ENCODE measurements at places on chromosomes 5 and 9.

DNA sequence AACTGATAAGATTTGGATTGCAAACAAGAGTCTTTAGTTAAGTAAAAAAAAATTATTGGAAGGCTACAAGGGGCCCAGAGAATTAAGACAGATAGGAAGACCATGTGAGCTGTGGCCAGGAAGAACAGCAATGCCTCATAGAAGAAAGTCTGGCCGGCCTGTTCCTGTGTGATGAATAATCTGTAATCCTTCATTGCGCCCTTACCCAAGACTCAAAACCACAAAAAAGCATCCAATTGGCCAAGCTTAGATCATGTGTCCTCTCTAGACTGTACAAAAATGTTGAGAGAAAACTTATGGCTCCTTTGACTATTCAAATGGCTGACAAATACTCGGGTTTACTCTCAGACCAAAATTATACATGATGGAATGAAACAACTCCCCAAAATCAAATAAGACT is 1383.5 kb downstream of the PTPRD start:
- no peak for DNase-seq

DNA sequence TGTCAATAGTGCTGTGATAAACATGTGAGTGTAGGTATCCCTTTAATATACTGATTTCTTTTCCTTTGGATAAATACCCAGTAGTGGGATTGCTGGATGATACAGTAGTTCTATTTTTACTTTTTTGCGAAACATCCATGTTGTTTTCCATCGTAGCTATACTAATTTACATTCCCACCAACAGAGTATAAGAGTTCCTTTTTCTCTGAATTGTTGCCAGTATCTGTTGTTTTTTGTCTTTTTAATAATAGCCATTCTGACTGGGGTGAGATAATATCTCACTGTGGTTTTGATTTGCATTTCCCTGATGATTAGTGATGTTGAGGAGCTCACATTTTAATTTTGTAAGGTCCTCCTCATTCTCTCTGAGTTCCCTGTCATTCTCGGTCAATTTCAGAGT is 71.1 kb upstream of the NFIL3 start:
- DNase-seq: no peak

DNA sequence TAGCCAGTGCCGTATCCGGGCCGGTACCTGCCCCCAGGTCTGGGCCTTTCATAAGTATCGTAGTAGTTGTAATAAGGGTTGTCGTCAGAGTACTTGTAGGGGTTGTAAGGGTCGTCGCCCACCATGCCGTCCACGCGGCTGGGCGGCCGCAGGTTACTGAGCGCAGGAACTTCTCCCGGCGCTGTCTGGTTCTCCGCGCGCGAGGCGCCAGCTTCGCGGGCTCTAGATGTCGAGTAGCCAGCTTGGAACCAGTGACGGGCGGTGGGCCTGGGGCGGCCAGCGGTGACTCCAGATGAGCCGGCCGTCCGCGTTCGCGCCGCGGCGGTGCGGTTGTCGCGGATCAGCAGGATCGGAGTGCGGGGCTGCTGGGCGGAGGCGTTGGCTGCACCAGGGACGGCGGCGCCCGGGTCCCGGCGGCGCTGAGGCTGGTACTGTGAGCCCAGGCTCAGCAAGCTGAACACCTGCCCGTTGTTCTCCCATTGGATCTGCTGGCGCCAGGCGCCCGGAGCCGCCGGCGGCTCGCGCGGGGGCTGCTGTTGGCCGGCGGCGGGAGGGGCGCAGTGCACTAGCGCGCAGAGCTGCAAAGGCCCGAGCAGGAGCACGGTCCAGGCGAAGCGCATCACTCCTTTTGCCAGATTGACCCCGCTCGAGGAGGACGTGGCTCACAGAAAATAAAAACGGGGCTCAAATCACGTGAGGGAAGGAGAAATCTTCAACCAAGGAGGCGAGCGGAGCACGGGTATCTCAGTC is 518 bp downstream of the LOX start:
- DNase-seq: peak; percentile 37

GRCh38 chr5:147398860-147399259 is 111.0 kb downstream of the DPYSL3 start:
- DNase-seq: no peak

DNA sequence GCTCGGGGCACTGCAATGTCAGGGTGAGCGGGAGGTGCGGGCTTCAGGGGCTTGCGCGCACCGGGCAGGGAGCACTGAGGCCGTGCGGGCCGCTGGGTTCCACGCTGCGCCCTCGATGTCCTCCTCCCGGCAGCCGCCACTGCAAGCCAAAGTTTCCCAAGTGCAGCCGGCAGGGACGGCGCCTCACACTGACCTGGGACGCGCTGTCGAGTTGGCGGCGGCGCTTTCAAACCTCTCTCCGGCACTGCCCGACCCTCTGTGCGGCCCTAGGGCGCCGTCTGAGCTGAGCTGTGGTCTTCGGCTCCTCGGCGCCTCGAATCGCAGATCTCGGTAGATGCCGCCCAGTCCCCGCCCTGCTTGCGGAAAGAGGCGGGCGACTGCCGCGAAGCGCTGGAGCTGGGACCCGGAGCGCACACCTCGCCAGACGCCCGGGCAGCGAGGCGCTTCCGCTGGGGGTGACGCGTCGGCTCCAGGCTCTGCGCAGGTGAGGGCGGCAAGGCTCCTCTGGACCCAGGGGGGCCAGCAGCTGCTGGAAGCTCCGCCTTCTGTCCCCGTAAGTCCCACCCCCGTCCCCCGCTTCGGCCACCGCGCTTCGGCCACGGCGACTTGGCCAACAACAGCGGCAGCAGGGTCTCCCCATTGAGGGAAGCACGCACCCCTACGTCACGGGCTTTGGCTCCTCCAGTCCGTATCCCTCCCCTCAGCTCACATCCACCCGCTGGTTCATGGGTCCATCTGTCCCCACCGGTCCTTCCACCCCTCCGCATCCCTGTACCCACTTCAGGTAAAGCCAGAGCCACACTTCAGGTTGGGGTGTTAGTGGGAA is at the start of gene ANKRD34B:
TSS of gene ANKRD34B (minus strand) at position 320 of the 826 bp plus-strand sequence. CDS start 10,261 bp downstream, outside the sequence.
- no peak for DNase-seq

GRCh38 chr5:132777209-132778069 is at the start of gene SEPTIN8:
TSS of gene SEPTIN8 (minus strand) at chr5:132777239. CDS start at chr5:132777137, 102 bp downstream.
- DNase-seq: peak; percentile 77

- peak; percentile 76 for DNase-seq
Measured at GRCh38 chr9:127825319-127826051, 22.8 kb downstream of the FPGS start.

DNA sequence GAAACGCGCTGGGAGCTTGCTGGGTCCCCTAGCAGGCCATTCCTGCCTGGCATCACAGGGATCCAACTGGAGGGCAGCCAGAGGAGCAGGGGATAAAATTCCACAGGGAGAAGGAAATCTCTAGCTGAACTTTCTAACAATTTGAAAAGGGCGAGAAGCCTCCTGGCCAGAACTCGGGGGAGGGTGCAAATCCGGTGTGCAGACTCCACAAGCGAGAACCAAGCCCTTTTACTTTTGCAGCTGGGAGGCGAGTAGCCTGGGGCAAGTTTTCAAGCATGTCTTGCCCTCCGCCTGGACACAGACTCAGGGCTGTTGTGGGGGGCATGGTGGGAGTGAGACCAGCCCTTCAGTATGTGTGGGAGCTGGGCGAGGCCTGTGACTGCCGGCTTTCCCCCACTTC is 14.3 kb upstream of the POU5F2 start:
- DNase-seq: no peak

- DNase-seq: no peak
Measured at GRCh38 chr5:113552137-113552536, 38.6 kb downstream of the YTHDC2 start.

DNA sequence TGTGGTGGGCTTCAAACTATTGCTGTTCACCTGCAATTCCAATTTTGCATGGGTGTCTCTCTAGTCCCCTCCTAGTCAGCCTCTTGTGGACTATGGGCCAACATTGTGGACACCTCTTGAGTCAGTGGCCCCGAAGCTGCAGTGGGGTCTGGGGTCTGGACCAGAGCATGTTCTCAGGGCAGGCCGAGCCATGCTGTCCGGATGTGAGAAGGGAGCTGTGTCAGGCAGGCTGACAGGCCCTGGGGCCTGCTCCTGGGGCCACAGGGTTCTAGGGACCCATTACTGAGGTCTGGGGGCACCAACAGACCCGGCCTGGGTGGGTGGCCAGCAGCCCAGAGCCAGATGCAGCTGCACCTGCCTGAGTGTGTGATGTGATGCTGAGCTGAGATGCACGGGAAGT is 16.5 kb upstream of the IRX4 start:
- DNase-seq: no peak

GRCh38 chr5:94470802-94471201 is 147.6 kb downstream of the KIAA0825 start:
- no peak for DNase-seq

DNA sequence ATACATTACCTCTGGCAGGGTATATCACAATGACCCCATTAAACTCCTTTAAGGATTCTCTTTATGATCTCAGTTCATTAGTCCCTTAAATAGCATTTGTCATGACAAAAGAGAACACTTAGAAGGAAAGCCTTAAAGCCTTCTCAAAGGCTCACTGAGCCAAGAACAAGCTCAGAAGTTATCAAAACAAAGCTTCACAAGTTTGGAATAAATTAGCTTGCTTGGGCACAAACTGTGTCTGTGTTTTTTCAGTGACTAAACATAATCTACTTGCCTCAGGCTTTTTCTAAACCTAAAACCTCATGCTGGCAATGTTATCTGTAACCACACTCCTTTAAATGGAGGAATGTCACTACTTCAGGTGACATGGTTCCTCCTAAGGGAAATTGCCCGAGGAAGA is 1114.9 kb upstream of the C9orf72 start:
- DNase-seq: no peak

- DNase-seq: peak; percentile 14
Measured at GRCh38 chr9:133948561-133949485, 43.3 kb downstream of the VAV2 start.

DNA sequence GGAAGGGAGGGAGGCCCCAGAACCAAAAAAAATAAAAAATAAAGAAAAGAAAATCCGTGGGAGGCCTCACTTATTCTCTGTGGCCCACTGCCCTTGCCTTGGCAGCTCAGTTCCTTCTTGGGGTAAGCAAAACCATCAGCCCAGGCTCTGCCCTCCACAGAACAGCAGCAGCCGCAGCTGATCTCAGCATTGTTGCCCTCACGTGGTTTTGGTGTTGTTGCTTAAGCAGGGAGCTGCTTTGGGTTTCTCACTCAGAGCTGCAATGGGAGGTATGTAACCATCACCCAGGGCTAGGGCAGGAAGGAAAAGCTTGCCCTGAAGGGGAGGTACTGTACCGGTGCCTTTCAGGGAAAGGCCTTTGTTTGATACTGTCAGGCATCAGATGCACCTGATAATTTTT is 374.7 kb upstream of the WWC1 start:
- DNase-seq: peak; percentile 36

- no peak for DNase-seq
Measured at GRCh38 chr9:68961587-68961986, 52.3 kb downstream of the PRKACG start.

DNA sequence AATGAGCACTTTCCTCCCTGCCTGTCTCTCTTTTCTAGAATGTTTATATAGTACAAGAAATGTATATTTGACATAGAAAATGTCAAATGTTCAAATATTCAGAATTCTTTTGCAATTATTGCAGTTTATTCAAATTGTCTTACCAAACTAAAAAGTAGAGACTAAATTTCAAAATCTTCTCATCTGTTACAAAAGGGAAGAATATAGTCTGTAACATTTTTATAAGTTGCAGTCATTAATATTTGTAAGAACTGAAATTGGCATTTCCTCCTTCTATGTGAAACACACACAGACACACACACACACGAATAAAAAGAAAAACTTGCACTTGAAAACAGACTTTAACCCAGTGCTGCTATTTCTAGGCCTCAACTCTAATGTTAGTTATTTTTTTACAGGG is 56.4 kb downstream of the NR3C1 start:
- no peak for DNase-seq

DNA sequence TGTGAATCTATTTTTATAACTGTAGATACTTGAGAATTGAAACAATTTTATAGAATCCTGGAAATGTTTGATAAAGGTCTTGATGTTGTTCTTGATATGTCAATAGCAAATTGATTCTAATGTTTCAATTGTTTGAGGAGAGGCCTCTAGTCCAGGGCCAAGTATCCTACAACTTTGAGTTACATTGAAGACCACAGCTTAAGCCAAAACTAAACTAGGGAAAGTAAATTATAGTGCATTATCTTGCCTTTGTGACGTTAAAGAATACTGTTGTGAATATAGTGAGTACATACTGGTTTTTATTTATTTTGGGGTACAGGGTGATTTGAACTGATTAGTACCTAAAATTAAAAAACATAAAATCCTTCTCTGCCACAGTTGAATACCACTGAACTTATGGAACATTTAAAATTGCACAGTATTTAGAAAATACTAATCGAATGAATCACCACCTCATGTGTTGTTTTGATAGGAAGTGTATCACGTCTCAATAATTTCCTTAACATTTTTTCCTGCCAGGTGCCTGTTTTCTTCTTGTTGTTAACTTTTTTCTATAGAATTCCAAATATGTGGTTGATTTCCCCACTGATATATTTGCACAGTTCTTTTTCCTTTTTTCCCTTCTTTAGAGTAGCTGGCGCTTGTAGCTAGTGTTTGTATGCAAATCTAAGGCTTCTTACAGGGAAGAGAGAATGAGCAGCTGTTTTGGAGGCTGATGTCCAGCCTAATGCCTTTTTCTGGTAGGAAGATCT is 12.5 kb downstream of the ARHGEF28 start:
- DNase-seq: no peak

DNA sequence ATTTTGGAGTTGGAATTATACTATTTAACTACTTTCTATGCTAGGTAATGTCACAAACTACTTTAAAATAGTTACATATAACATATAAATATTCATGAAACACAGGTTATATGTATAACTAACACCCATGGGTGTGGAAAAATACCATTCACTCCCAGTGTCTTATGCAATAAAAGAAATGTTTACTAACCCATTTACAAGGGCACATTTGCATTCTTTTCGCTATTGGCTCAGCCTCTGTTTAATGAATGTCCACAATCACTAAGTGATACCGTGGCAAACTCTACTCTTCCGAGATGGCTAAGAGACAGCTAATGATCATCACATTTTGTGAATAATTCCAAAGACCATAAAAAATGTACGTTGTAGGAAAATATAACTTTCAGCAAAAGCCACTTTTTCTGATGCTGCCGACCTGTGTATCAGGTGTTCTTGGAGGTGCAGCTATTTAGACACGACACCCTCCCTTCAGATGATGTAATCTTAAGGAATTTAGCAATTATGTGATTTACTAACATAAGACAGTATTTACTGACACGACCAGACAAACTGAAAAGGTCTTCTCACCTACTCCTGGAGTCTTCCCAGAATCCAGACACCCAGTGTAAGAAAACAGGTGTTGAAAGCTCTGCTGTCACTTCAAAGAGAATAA is 121.7 kb upstream of the FAM120A start:
- no peak for DNase-seq

All from left ventricle myocardium superior (tissue), 1 donor.